ENCODE measurements at places on chromosomes 7 and 10.
A peak's percentile ranks its signal among the peaks of the same experiment; 100 is the strongest.

GRCh38 chr7:71630516-71630915 is 498.6 kb downstream of the GALNT17 start:
- no peaks in the 10 kb centered on the region for H3K27me3 ChIP-seq
- no peak for DNase-seq
- no peaks in the 10 kb centered on the region for H3K36me3 ChIP-seq
- no peak overlapping the region for H3K27ac ChIP-seq
- H3K4me3 ChIP-seq = no peak overlapping the region
- H3K4me1 ChIP-seq = peaks cover 7% of the 10 kb centered on the region

GRCh38 chr10:125708971-125709503 is 10.5 kb upstream of the EDRF1 start:
- no peaks in the 10 kb centered on the region for H3K4me1 ChIP-seq
- no peak for DNase-seq
- H3K27ac ChIP-seq = no peak overlapping the region
- H3K36me3 ChIP-seq = no peaks in the 10 kb centered on the region
- no peak overlapping the region for H3K4me3 ChIP-seq

DNA sequence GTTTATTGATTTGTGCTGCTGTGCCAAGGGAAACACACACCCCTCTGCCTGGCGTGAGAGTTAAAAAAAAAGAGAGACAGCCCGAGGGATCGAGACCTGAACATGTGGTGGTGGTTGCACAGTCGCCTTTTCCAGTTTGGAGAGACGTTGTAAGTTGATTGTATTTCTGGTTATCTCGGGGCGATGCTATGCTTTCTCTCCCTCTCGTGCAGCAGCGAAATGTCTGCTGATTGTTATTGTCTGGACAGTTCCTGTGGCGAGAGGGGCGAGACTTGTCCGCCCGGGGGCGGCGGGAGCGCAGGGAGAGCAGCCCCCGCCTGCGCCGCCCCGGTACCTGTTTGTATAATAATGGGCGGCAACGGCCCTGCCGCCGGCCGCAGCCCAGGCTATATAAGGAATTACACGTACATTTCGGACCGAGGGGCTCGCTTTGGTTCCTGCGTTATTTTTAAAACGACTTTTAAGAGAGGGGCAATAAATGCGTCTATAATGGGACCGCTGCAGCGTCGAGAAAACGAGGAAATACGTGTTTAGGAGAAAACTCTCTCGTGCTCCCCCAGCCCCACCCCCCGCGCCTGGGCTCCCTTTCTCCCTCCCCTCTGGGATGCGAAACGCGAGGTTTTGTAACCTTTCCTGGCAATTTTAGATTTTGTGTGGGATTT is 1.7 kb downstream of the ZEB1 start:
- peak overlapping the region; percentile 94 for H3K4me3 ChIP-seq
- H3K4me1 ChIP-seq = peaks cover 12% of the 10 kb centered on the region
- no peaks in the 10 kb centered on the region for H3K36me3 ChIP-seq
- peak overlapping the region; percentile 95 for H3K27ac ChIP-seq

GRCh38 chr10:125123476-125124114 is 36.8 kb downstream of the CTBP2 start:
- H3K36me3 ChIP-seq = no peaks in the 10 kb centered on the region
- peak overlapping the region; percentile 77 for H3K27ac ChIP-seq
- H3K4me1 ChIP-seq = peaks cover 78% of the 10 kb centered on the region
- DNase-seq = peak; percentile 57
- peak overlapping the region; percentile 47 for H3K4me3 ChIP-seq
- H3K27me3 ChIP-seq = no peaks in the 10 kb centered on the region

- no peak overlapping the region for H3K27ac ChIP-seq
- H3K27me3 ChIP-seq = no peaks in the 10 kb centered on the region
- no peak for DNase-seq
These were observed 36.2 kb upstream of the HECW1 start for GRCh38 chr7:43076189-43076605.

- H3K27ac ChIP-seq = no peak overlapping the region
- H3K4me1 ChIP-seq = peaks cover 17% of the 10 kb centered on the region
- DNase-seq = no peak
- H3K36me3 ChIP-seq = no peaks in the 10 kb centered on the region
These were observed 301.3 kb downstream of the PHTF2 start for GRCh38 chr7:78099715-78100394.

GRCh38 chr10:131811630-131812403 is 89.0 kb upstream of the PPP2R2D start:
- H3K27me3 ChIP-seq = no peaks in the 10 kb centered on the region
- no peak overlapping the region for H3K27ac ChIP-seq

DNA sequence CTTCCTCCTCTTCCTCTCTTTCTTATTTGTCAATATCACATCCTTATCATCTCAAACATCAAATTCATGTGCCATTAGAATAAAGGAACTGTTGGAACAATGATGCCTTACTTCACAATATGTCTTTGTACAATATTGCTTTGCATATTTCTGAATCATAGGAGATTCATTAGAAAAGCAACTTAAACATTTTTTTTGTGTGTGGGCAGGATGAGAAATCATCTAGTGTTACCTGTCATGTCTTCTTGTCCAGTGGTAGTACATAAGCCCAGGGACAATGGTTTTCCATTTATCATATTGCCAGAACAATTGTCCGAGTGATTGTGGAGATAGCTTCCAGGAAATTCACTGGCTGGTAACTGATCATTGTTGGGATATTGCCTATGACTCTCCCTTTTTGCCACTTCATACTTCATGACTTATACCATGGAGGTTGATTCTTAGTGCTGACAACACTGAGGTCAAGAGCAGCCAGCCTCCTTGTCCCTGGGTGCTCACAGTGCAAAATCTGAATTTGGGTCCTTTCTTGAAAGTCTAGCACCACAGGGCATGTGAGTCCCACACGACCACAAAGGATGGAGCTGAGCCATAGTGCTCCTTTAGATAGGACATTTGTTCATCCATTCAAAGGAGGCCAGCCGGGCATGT is 215.0 kb downstream of the MDFIC start:
- no peak overlapping the region for H3K27ac ChIP-seq
- H3K4me1 ChIP-seq = no peaks in the 10 kb centered on the region
- no peak overlapping the region for H3K4me3 ChIP-seq
- H3K36me3 ChIP-seq = no peaks in the 10 kb centered on the region
- DNase-seq = no peak
- no peaks in the 10 kb centered on the region for H3K27me3 ChIP-seq

- no peaks in the 10 kb centered on the region for H3K27me3 ChIP-seq
- H3K4me1 ChIP-seq = peaks cover 18% of the 10 kb centered on the region
- no peak for DNase-seq
- H3K4me3 ChIP-seq = no peak overlapping the region
- H3K27ac ChIP-seq = no peak overlapping the region
These were observed 116.7 kb downstream of the VIPR2 start for GRCh38 chr7:159027789-159028507.

DNA sequence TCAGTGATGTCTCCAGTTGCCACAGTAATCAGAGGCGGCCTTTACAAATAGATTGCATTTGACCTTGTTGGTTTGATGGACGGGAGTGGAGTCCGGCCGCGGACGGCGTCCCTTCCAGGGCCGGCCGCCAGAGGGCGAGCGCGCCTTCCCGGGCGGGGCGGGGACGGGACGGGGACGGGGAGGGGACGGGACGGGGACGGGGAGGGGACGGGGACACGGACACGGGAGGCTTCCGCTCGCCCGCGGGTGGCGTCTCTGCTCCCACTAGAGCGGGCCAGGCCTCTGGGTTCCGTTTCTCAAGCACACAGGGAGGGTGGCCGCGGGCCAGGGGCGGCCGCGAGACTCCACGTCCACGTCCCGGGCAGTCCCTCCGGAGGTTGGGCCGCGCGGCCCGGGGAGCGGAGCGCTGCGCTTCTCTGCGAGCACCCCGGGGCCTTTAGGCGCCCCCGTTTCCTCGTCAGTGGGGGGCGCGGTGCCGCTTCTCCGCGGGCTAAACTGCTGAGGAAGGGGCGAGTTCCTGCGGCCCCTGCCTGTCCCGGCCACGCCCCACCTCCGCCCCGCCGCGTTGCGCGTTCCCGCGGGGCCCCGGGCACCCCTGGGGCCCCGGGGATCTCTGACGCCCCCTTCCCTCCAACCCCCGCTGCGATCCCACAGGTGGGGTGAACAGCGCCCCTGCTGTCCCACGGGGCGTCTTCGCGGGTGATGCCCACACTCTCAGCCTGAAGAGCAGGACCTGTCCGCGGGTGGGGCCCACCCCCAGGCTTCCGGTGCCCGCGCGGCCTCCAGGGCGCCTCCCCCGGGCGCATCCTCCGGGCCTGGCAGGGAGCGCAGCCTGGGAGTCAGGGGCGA is 84.2 kb upstream of the MKI67 start:
- H3K27ac ChIP-seq = peak overlapping the region; percentile 30
- H3K4me3 ChIP-seq = peak overlapping the region; percentile 75
- no peak for DNase-seq
- peaks cover 4% of the 10 kb centered on the region for H3K4me1 ChIP-seq
- H3K27me3 ChIP-seq = no peaks in the 10 kb centered on the region
- no peaks in the 10 kb centered on the region for H3K36me3 ChIP-seq

GRCh38 chr10:113866551-113867394 is 12.3 kb downstream of the NHLRC2 start:
- no peaks in the 10 kb centered on the region for H3K36me3 ChIP-seq
- no peak overlapping the region for H3K4me3 ChIP-seq
- no peak for DNase-seq
- no peak overlapping the region for H3K27ac ChIP-seq
- no peaks in the 10 kb centered on the region for H3K27me3 ChIP-seq

DNA sequence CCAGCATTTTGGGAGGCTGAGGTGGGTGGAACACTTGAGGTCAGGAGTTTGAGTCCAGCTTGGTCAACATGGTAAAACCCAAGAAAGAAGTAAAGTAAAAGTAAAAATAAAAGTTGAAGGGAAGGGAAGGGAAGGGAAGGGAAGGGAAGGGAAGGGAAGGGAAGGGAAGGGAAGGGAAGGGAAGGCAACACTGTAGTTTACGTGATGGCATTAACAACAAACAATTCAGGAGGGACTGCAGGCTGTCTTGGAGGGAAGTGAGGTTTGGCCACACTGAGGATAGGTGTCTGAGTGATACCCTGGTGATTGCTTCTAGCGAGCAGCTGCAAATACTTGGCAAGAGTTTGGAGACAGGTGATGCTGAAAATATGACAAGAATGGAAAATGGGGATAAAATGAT is 298.0 kb downstream of the CALN1 start:
- H3K4me1 ChIP-seq = no peaks in the 10 kb centered on the region
- no peaks in the 10 kb centered on the region for H3K27me3 ChIP-seq
- no peaks in the 10 kb centered on the region for H3K36me3 ChIP-seq
- DNase-seq = no peak
- H3K27ac ChIP-seq = no peak overlapping the region
- H3K4me3 ChIP-seq = no peak overlapping the region

- peak overlapping the region; percentile 65 for H3K27ac ChIP-seq
- peaks cover 32% of the 10 kb centered on the region for H3K4me1 ChIP-seq
- H3K36me3 ChIP-seq = no peaks in the 10 kb centered on the region
- DNase-seq = no peak
- peak overlapping the region; percentile 57 for H3K4me3 ChIP-seq
These were observed 220.6 kb downstream of the ARHGAP12 start for GRCh38 chr10:31708046-31708445.

DNA sequence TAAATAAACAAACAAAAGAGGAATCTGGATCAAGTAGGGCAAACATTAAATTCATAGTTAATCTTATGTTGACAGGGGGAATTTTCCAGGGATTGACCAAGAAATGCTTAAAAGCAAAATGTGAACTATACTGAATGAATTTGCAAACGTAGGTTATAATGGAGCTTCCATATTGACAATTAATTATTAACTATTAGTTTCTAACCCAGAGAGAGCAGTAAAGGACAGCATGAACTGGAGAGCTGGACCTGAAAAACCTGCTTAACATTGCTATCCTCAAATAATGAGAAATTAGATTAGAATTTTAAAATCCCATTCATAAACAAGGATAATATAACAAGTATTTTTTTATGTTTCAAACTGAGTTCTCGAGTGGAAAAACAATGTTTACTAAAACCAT is 1089.6 kb downstream of the DNAJB9 start:
- no peak for DNase-seq
- H3K27ac ChIP-seq = no peak overlapping the region
- no peaks in the 10 kb centered on the region for H3K27me3 ChIP-seq

GRCh38 chr7:1042492-1042833 is 1.9 kb upstream of the GPR146 start:
- H3K4me3 ChIP-seq = no peak overlapping the region
- H3K4me1 ChIP-seq = peaks cover 14% of the 10 kb centered on the region
- DNase-seq = no peak
- H3K27me3 ChIP-seq = no peaks in the 10 kb centered on the region
- no peaks in the 10 kb centered on the region for H3K36me3 ChIP-seq

- no peak overlapping the region for H3K4me3 ChIP-seq
- peaks cover 11% of the 10 kb centered on the region for H3K36me3 ChIP-seq
- H3K27me3 ChIP-seq = no peaks in the 10 kb centered on the region
- DNase-seq = no peak
These were observed 20.7 kb downstream of the LAMB1 start for GRCh38 chr7:107982042-107982840.

GRCh38 chr10:34297541-34298345 is 517.4 kb downstream of the PARD3 start:
- no peak overlapping the region for H3K27ac ChIP-seq
- no peak for DNase-seq
- H3K4me1 ChIP-seq = no peaks in the 10 kb centered on the region
- H3K36me3 ChIP-seq = no peaks in the 10 kb centered on the region

GRCh38 chr10:72337039-72337629 is 17.6 kb downstream of the DNAJB12 start:
- H3K4me1 ChIP-seq = peaks cover 51% of the 10 kb centered on the region
- no peak overlapping the region for H3K4me3 ChIP-seq
- H3K36me3 ChIP-seq = peaks cover 31% of the 10 kb centered on the region

DNA sequence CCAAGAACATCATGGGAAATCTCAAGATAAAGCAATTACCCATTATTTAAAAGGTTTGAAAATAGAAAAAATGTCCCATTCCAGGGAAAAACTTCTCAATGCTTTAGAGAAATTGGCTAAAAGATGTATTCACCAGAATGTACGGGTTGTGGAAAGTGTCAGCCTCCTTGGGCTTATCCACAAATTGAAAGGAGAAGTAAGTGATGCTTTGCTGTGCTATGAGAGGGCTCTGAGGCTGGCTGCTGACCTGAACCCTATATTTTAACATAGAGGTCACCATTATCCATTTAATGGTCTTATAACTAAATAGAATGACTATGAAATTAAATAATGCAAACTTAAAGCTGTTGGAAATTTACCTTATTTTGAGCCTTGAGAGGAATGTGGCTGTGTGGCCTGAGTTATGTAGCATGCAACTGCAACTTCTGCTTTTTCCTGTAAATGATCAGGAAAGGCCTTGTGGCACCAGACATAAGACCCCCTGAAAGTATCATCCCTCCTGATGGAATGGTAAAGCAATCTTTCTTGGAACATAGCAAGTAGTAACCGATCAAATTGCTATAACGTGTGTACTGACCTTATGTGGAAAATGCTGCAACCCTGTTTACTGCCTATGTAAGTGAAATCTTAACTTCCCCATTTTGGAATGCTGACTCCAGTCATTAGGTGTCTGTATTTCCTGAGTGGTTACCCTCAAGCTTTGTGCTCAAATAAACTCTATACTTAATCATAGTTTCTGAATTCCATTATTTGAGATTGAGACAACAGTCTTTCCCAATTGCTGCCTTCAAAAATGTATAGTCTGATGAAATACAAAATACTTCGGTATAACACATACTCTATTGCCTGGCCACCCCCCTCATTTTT is 6.9 kb downstream of the IFIT1B start:
- H3K27ac ChIP-seq = no peak overlapping the region
- H3K4me1 ChIP-seq = no peaks in the 10 kb centered on the region
- no peaks in the 10 kb centered on the region for H3K27me3 ChIP-seq
- no peak overlapping the region for H3K4me3 ChIP-seq
- DNase-seq = no peak
- no peaks in the 10 kb centered on the region for H3K36me3 ChIP-seq

- H3K27ac ChIP-seq = no peak overlapping the region
- H3K4me3 ChIP-seq = no peak overlapping the region
- H3K27me3 ChIP-seq = no peaks in the 10 kb centered on the region
These were observed 221.0 kb downstream of the DYNC1I1 start for GRCh38 chr7:95993380-95993779.
